Activated naive CD8-positive, alpha-beta T cell treated with anti-CD3 and anti-CD28 coated beads for 36 hours (primary cell): ENCODE measurements at places on chromosomes 11 and 22. TPM values are rescaled to one million over a fixed set of nuclear protein-coding genes. Genes with fewer than 3 reads are reported as not detected.

Gene CD3G
- 142 TPM for total RNA-seq

GRCh38 chr11:112013497-112014164, 11.6 kb upstream of the DLAT start:
- DNase-seq: no peak

GRCh38 chr11:70307176-70307575, 36.7 kb downstream of the PPFIA1 start:
- no peak for DNase-seq

DNA sequence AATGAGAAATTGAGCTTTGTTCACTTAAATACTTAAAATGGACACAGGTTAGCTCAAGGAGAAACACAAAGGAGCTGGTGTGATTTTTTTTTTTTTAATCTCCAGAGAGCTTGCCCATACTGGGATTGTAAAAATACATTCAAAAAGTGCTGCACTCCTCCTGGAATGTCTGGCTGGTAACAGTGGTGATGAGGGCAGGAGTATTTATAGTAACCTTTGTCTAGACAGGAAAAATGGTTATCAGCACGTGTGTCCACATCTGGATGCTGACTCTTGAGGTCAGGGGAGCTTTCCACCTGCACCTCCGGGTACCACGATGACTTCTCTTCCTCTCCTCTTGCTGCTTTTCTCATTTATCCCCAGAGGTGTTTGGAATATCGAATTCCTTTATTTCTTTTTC, 30.1 kb downstream of the EXT2 start:
- DNase-seq: no peak

GRCh38 chr11:117361432-117361831, 33.8 kb downstream of the CEP164 start:
- no peak for DNase-seq

- DNase-seq: no peak
Observed at GRCh38 chr11:128948583-128948982, 5.9 kb upstream of the TP53AIP1 start.
